ENCODE measurements at places on chromosomes 11 and 22.

GRCh38 chr11:8286886-8287285 lies 23.2 kb upstream of the LMO1 start:
- DNase-seq = no peak

GRCh38 chr11:73001615-73002014 lies 140.5 kb downstream of the FCHSD2 start:
- no peak for DNase-seq

DNA sequence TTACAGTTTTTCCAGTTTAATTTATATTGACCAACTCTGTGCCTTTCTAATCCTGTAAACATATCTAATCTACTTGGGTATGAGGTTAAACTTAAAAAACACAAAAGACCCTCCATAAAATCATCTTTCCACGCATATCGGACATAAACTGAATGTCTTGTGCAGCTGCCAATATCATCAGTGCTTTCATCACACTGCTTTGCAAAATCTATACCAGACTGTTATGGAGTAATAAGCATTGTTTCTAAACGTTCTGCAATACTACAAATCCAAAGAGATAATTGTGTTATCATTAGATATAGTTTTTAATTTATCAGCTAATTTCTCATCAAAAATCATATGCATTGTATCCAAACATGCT lies 36.1 kb upstream of the AMPD3 start:
- DNase-seq = no peak

GRCh38 chr11:104490182-104490581 lies 326.2 kb upstream of the PDGFD start:
- no peak for DNase-seq

- no peak for DNase-seq
These were observed 120.7 kb upstream of the OR9Q1 start for GRCh38 chr11:57903011-57903410.

DNA sequence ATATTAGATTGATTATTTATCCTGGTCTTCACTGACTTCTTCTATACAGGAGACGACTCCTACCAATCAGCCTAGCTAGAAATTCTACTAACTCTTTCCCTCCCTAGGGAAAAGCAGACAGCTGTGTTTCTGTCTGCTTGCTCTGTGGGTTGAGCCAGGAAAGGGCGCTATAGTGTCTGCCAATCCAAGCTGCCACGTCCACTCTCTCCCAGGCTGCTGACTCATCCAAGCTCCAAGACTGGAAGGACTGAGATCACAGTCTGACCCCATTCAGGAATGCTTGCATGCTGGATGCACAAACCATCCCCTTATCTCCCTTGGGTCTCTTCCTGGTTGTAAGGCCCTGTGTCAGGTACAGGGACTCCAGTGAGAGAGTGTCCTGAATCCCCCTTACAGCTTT lies 955.6 kb downstream of the OPCML start:
- DNase-seq = no peak

DNA sequence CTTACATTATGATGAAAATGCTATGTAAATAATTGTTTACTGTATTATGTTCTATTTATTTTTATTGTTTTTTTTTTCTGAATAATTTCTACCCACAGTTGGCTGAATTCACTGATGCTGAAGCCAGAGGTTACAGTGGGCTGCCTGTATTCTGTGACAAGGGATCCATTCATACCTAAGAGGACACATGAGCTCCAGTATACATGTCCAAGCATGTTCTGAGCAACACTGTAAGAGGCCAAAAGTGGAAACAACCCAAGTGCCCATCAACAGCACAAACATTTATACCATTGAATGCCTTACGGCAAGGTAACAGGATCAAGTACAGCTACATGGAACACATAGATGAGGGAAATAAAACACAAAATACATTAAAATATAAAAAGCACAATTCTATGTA lies 1.4 kb upstream of the SRSF8 start:
- DNase-seq = no peak

DNA sequence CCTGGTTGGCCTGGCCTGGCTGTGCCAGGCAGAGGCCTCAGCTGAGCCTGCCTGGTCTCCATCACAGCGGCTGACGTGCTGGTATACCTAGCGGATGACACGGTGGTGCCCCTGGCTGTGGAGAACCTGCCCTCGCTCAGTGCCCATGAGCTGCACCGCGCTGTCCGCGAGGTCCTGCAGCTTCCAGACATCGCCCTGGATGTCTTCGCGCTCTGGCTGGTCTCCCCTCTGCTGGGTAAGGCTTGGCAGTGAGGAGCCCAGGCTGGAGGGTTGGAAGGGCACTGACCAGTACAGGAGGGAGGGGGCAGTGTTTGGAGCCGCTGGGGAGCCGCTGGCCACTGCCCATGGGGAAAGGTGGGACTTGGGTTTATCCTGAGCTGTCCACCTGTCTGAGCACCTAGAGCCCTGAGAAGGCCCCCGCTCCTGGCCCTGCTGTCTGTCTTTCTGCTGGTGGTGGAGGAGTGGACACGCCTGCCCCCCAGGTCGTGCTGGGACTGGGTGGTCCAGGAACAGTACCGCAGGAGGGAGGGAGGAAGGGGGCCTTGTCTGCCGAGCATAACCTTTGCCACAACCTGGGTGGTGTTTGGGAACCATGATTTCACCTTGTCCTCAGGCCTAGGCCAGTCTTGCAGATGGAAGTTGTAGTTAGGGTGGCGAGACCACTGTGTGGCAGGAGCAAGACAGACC lies 3.0 kb downstream of the FRMD8 start:
- no peak for DNase-seq

- DNase-seq = no peak
These were observed 30.0 kb upstream of the ARFGAP3 start for GRCh38 chr22:42887120-42887519.

DNA sequence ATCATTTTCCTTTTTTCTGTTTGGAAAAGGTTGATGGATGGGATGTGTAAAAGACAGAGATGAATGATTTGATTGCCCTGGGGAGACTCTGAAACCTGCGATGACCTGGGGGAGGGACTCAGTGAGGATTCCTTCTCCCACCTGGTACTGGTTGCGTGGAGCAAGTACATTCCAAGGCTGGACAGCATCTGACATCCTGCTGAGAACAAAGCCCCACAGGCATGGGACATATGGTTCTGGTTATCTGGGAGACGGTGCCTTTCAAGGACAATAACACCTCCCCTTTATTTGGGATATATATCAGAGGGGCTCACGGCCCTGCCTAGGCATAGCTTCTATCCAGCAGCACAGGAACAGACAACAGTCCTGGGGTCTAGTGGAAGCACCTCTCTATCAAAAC lies 527.8 kb downstream of the METTL15 start:
- no peak for DNase-seq

GRCh38 chr11:90635151-90635550 lies 412.3 kb upstream of the CHORDC1 start:
- no peak for DNase-seq

GRCh38 chr11:103680826-103681225 lies 355.6 kb upstream of the DDI1 start:
- no peak for DNase-seq

GRCh38 chr22:23754980-23755636 lies 883 bp upstream of the VPREB3 start:
- no peak for DNase-seq

- no peak for DNase-seq
These were observed 2.2 kb upstream of the PLAAT5 start for GRCh38 chr11:63493127-63493526.

DNA sequence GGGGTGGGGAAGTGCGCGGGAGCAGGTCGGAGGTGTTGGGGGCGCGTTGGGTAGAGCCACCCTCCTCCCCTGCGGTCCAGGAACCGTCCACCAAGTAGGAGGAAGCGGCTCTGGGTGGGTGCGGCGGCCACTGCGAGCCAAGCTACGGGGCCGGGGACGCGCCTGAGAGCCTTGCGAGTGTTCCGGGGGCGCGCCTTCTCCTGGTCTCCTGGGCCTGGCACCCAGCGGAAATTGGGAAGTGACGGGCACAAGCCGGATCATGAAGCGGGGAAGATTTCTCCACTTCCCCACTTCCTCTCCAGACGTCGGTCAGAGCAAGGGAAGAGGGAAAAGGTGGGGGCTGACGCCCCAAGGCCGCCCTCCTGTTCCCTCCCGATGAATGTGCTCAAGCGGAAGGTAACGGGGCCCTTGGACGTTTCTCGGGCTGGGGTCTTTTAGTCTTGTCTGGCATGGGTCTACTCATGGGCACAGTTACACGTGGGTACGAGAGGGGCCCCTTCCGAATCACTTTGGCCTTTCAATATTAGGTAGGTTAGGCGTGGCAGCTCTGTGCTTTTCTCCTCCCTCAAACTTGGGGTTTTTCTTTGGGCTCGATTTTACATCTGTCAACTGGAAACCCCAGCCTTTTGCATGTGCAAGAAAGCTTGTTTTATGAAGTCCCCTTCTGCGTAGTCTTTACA lies 865 bp downstream of the RBM14 start:
- no peak for DNase-seq

DNA sequence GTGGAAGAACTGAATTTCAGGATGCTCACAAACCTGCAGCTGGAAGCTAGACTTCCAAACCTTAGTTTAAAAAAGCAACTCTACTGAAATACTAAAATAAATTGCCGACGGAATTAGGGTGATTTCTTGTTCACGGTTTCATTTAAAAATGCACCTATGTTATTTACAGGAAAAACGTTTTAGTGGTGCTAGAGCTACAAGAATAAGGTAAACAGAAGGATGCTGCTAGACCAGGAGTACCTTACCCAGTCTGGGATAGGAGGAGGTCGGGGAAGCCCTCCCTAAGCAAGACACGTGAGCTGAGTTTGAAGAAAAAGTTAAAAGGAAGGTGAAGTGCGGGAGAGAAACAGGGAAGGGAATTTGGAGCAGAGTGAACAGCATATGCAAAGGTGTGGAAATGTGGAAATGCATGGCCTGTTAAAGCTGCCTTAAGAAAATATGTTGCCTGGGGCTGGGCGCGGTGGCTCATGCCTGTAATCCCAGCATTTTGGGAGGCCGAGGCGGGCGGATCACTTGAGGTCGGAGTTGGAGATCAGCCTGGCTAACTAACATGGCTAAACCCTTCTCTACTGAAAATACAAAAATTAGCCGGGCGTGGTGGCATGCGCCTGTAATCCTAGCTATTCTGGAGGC lies 1.4 kb upstream of the FTH1 start:
- DNase-seq = no peak

GRCh38 chr22:19855504-19856409 lies 1.1 kb upstream of the GNB1L start:
- DNase-seq = peak; percentile 43

GRCh38 chr11:66042996-66043906 lies 5.7 kb downstream of the GAL3ST3 start:
- DNase-seq = no peak

- no peak for DNase-seq
These were observed at the start of gene MTNR1B for GRCh38 chr11:92969634-92970347. MTNR1B (plus strand) TSS chr11:92969651; CDS start chr11:92969726, 75 bp downstream.

GRCh38 chr11:88359114-88359513 lies 21.6 kb upstream of the CTSC start:
- DNase-seq = no peak

GRCh38 chr11:35144136-35144741 lies 5.3 kb downstream of the CD44 start:
- no peak for DNase-seq
